ENCODE measurements at places on chromosomes 3 and 15.

GRCh38 chr15:25504307-25504706 lies 65.5 kb upstream of the UBE3A start:
- DNase-seq: no peak

DNA sequence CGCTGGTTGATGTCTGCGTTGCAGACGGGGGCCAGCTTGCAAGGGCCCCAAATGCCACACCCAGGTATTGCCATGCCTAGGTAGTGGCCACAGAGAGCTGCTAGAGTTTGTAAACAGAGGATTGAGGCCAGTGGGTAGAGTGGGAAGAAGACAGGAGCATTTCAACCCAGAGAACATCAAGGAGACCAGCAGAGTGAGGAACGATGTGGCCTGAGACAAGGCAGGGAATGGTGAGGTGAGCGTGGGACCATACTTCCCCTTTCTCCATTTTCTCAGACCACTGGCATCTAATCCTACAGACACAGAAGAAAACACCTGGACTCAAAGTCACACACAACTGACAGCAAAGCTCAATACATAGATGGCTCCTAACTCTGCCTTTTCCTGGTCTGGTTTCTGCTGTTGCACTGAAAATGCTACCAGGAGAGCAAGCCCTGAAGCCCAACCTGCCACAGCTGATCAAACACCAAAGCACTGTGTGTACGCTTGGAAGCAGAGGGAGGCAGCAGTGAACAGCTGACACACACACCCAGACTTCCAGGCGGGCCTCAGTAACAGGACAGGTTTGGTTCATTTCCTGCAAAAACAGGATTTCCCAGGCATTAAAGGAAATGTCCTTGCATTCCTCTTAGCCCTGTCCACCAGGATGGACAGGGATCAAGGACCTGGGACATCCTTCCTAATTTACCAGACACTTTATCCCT lies 1.6 kb downstream of the FAM174B start:
- no peak for DNase-seq

GRCh38 chr15:81843226-81843625 lies 202.6 kb downstream of the MEX3B start:
- DNase-seq: no peak

GRCh38 chr3:43789028-43789427 lies 98.3 kb downstream of the ABHD5 start:
- peak; percentile 77 for DNase-seq

DNA sequence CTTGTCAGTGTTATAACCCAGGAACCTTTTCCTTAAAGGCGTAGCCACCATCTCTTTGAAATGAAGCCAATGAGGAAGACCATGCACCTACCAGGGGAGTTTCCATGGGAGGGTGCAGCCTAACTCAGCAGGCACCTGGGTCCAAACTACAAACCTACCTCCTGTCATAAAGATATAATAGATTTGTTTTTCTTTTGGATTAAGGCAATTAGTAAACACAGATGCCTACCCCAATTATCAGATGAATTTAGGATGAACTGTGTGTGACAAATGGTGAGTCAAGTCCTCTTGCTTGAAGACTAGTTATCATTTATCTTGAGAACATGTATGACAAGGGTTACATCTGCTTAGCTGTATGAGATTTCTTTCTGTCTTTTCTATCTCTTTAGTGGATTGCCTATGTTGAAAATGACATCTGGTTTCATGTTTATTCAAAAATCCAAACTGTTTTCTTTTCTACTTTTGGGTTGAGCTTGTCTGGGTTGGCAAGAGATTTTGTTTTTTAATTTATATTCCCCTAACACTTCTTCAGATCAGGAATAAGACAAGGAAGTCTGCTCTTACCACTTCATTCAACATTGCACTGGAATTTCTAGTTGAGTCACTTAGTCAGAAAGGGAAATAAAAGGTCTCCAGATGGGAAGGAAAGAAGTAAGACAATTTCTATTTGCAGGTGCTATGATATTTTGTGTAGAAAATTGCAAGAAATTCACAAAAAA lies 149.9 kb downstream of the NEK10 start:
- no peak for DNase-seq

GRCh38 chr3:171044835-171045793 lies 18.6 kb upstream of the SLC2A2 start:
- DNase-seq: no peak

GRCh38 chr3:39383881-39384664 lies 903 bp downstream of the SLC25A38 start:
- DNase-seq: peak; percentile 98

DNA sequence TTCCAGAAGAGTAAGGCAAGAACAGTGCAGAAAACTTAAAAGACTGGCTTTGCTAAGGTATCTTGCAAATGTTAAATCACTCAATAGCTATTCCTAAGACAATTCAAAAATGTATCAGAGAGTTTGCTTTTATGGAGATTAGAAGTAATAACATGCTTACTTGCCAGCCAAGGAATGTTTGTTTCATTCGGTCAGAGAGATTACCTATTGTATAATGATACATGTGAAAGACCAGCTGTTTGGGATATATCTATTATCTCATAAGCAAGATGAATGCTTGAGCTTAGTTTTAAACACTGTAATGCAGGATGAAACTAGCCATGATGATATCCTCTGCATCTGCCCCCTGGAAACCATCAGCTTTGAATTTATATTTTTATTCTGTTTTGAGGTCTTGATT lies 70.7 kb downstream of the MAP2K5 start:
- DNase-seq: no peak

- no peak for DNase-seq
These were observed 35.4 kb upstream of the INO80 start for GRCh38 chr15:41151451-41152005.

DNA sequence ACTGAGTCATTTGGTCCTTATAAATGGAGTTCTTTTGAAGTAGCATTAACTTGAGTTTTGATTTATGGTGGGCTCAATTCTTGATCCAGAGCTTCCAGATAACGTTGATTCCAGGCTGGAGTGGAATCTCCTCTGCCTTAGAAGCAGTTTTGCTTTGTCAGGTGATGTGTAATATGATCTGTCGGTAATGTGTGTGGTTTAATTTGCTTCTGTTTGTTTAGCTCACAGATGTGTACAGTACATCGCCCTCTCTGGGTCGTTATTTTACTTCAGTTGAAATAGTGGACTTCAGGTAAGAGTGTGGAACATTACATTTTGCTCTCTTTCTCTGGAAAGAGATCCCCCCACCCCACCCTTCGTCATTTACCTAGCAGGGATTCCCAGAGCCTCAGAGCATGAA lies 23.1 kb downstream of the C3orf52 start:
- no peak for DNase-seq

DNA sequence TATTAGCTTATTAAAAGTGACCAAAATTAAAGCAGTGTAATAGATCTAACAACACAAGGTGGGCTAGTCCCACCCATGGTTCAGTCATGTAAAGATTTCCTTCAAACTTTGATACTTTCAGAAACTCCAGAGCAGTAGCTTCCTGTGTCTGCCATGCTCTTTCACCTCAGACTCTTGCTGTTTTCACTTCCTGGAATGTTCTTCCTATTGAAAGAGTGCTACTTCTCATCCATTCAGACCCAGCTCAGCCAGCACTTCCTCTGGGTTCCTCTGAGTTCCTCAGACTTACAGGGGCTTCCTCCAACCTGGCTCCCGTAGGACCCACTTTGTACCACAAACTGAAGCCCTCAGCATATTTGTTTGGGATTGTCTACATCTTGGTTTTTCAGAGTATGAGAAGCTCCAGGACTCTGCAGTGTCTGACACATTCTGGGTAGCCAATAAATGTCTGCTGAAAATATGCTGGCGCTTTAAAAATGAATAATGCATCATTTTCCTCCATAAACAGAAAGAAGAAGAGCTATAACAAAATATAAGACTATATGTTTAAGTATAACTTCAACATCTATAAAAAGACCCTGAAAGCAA lies 18.0 kb downstream of the NCEH1 start:
- DNase-seq: no peak

- no peak for DNase-seq
These were observed 22.7 kb downstream of the TMEM207 start for GRCh38 chr3:190426806-190427507.

GRCh38 chr15:72197460-72198355 lies at the start of gene GRAMD2A:
GRAMD2A (minus strand) TSS chr15:72197787.
- no peak for DNase-seq

DNA sequence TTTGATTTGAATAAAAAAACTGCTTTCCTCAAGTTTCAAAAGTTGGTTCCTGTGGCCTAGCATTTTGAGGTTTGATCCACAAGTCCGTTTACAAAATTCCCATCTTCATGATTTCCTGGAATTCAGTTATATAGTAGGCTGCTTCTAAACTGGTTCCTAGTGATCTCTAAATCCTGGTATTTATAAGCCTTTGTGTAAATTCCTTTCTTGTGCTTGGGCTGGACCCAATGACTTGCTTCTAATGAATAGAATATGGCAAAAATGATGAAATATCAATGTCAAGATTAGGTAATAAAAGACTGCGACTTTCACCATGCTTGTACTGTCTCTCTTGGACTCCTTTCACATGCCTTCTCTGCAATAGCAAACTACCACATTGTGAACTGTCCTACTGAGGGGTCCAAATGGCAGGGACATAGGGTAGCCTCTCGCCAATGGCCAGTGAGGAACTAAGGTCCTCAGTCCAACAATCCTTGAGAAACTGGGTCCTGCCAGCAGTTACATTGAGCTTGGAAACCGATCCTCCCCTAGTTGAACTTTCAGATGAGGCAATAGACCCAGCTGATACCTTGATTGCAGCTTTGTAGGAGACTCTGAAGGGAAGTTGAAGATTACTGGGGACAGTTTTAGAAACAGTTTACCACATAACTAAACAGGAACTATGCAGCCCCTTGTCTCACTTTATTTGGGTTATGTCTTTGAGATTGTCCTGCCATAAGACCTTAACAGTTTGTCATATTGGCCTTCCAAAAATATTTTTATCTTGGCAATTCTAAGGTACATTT lies 303.9 kb upstream of the TBC1D5 start:
- no peak for DNase-seq

DNA sequence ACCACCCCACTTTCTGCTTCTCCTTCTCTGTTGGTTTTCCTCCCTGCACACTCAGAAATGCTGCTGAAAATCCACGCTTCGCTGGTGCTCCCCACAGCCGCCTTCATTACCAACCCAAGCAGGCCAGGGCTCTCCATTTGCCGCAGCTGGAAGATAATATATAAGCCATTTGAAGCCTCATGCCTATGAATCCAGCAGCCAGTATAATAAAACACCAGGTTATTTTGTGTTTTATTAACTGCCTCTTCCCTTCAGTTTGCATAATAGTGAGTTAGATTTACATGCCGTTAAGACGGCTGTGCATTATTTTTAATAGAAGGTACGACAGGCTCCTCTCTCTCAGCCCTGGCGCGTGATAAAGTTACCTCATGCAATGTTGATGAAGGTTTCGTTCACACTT lies 86.6 kb downstream of the TOP2B start:
- DNase-seq: no peak

DNA sequence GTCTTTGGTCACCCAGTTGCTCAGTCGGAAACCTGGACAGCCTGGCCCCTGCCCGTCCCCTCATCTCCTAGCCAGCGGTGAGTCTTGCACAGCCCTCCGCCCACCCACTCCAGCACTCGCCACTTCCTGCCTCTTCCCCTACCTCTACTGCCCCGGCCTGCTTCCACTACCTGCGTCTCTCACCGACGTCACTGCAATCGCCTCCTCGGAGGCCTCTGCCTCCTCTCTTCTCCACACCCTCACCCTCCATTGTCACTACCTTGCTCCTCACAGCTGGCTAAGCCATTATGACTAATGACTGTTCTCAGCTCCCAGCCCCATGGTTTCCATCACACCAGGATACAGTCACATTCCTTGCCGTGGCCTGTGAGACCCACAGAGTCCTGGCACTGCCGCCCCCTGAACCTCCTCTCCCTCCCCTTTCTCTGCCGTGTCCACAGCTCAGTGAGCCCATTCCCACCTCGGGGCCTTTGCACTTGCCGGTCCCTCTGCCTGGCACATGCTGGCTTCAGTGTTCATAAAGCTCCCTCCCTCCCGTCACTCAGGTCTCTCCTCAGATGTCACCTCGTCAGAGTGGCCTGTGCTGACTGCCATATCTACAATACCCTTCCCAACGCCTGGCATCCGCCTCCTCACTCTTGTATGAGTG lies 104.8 kb downstream of the FBLN2 start:
- DNase-seq: no peak

All from esophagus muscularis mucosa (tissue), 4 donors.